ENCODE measurements at places on chromosomes 1 and 21.

DNA sequence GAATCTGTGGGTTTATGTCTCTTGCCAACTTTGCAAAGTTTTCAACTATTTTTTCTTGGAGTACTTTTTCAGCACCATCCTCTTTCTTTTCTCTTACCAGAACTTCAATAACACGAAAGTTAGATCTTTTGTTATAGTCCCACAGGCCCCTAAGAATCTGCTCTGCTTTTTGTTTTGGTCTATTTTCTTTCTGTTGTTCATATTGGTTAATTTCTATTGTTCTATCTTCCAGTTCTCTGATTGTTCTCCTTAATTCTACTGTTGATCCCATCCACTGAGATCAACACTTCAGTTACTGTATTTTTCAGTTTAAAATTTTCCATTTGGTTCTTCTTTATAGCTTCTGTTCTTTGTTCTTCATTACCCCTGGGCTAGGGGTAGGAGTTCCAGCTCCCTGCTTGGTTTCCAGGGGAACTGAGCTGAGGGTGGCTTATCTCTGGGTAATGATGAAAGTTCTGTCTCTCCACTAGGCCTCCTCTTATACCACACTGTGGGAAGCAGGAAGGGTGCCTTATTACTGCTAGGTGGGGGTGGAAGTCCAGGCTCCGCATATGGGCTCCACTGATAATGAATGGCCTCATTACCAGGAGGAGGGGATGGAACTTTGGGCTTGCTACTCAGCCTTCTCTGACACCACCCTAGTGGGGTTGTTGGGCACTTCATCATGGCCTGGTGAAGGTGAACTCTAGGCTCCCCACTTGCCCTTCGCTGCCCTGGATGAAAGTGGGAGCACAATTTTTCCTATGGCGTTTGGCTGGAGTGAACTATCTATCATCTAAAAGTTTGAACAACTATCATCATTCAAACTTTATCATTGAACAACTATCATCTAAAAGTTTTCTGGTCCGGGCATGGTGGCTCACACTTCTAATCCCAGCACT lies 39.3 kb downstream of the NAV1 start:
- H3K27me3 ChIP-seq = peaks cover 2% of the 10 kb centered on the region
- H3K27ac ChIP-seq = no peak overlapping the region
- no peak for DNase-seq
- H3K4me1 ChIP-seq = no peaks in the 10 kb centered on the region
- no peak overlapping the region for H3K4me3 ChIP-seq

GRCh38 chr1:182962554-182963115 lies 9.7 kb upstream of the SHCBP1L start:
- no peaks in the 10 kb centered on the region for H3K36me3 ChIP-seq
- peak overlapping the region; percentile 58 for H3K27ac ChIP-seq

DNA sequence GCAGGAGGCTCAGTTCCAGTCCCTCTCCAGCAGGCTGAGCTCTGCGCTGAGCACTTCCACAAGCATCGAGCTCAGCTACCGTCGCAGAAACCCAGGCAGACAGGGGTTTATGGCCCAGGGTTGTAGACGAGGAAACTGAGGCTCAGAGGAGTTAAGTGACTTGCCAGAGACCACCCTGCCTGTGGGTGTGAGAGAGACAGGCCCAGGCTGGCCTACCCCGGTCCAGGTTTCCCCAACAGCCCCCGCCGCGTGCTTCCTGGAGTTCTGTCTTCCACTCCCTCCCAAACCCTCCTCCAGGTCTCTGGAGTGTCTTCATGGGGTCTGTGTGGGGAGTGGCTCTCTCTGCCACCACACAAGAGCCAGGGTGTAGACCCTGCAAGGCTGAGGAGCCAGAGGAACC lies 615.9 kb downstream of the PTPRU start:
- H3K27me3 ChIP-seq = no peaks in the 10 kb centered on the region
- no peaks in the 10 kb centered on the region for H3K36me3 ChIP-seq
- DNase-seq = no peak
- H3K4me1 ChIP-seq = no peaks in the 10 kb centered on the region

DNA sequence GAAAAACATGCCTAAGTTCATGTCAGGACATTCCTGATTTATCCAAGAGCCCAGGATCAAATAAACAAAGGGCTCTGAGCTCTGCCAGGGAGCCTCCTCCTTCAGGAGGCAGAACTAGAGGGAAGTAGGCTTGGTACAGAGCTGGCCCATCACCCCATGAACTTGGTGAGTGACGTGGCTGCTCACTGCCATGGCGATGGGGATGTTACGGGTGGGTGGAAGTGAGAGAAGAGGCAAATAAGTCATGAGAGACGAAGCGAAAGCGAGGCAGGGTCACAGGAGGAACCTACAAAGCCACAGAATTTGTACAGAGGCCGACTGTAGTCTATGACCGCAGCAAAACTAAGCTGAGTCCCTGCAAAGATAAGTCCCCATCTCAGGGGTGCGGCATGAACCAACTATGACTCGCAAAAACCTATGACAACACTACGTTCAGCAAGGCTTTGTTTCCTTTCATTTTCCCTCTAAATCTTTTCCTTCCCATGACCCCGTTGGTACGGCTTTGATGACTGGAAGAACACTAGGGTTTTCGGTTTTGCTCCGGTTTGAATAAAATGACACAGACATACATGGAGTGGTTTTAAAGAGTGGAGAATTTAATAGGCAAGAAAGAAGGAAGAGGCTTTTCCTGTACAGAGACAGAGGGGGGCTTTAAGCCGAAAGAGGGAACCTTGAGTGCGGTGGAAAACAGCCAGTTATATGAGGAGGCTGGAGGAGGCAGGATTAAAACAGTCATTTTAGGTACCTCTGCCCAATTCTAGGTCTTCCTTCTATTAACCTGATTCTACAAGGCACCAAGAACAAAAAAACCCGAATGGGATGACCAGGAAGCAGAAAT lies 74.1 kb downstream of the CD46 start:
- H3K4me1 ChIP-seq = peaks cover 40% of the 10 kb centered on the region
- H3K27me3 ChIP-seq = no peaks in the 10 kb centered on the region
- no peak for DNase-seq
- peaks cover 1% of the 10 kb centered on the region for H3K36me3 ChIP-seq
- H3K27ac ChIP-seq = peak overlapping the region; percentile 81

DNA sequence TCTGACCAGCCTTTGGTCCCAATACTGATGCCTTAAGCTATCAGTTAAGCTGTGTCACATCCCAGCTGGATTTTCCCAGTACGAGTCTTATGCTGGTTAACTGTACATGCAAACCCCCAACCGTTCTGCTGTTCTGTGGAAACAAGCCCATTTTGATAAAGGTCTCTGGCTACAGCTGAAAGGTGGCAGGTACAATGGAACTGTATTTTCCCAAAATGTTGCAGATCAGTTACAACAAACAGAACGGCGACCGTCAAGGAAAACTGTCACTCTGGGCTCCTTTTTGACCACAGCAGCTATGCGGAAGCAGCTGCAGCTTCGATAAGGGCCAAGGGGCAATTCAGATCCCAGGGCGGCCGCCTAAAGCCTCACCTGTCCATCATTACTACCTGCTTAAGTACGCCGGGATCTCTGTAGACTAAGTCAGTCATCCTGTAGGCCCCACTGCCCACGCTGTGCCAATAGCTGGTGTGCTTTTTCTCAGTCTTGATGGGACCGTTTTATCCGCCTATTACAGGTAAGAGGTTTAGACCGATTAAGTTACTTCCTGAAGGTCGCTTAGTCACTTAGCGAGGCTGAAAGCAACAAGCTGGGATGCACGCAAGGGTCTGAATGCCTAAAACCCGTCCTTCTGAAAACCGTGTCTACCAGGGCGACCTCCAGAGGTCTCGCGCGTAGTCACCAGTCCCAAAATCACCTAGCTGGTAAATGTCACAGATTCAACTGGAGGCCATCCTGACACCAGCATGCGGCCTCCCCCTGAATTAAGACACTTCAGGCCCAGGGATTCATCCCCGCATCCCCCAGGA lies 11.1 kb upstream of the RAB42 start:
- peak overlapping the region; percentile 73 for H3K4me3 ChIP-seq
- H3K36me3 ChIP-seq = peaks cover 4% of the 10 kb centered on the region
- no peaks in the 10 kb centered on the region for H3K27me3 ChIP-seq

- H3K4me3 ChIP-seq = no peak overlapping the region
- peaks cover 25% of the 10 kb centered on the region for H3K4me1 ChIP-seq
- H3K36me3 ChIP-seq = no peaks in the 10 kb centered on the region
- H3K27ac ChIP-seq = no peak overlapping the region
Measured at GRCh38 chr1:8740034-8740449, 77.4 kb downstream of the RERE start.

All from Caco-2 (cell line).